ENCODE measurements at places on chromosomes 6 and 20.

DNA sequence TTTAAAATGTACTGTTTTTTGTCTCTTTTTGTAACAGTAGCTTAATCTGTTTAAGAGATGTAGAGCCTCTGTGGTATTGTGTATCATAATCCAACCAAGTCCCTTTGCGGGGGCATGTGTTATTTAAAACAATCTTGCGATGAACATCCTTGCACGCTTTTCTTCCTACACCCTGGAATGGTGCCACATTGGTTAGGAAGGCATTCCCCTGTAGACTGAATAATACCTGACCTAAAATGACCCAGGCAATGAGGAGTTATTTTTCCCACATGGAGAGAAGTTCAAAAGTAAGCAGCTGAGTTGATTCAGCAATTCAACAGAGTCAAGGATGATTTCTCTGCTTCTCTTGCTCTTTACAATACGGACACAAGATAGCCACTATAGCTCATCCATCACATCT lies 142.0 kb upstream of the PMEPA1 start:
- DNase-seq: no peak

DNA sequence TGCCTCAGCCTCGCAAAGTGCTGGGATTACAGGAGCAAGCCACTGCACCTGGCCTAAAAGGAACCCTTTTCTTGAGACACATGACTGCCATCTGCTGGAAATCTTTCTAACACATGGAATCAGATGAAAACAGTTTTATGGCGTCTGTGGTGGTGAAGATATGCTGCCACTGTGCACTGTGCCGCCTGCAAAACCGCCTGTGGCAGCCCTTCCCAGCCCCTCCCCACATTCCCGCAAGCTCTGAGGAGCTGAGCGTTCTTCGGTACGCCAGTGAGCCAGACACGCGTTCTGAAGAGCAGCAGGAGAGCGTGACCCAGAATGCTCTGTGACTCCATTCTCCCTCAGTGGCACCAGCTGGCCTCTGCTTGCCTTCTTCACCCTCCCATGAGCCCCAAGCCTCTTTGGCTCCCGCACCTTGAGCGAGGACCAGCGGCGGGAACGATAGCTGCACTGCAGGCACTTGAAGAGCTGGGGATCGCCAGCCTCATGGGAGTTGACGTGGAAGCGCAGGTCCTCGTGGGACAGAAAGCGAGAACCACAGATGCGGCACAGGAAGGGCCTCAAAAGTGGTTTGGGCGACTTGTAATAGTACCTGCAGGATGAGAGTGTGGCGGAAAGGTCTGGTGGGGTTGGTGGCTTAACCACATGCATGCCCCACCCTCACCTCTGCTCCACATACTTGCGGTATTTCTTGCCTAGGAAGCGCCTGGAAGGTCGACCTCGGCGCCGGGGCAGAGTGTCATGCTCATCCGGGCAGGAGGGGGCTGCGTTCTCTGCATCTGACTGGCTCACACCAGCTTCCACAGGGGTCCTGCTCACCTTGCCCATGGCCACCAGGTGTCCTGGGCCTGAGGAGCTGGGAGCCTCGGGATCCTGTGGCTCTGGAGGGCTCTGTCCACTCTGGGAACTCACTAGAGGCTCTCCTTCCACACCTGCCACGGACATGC lies 8.7 kb downstream of the ZNF335 start:
- DNase-seq: no peak

GRCh38 chr6:112717856-112718255 lies 370.7 kb downstream of the RFPL4B start:
- DNase-seq: no peak

- DNase-seq: no peak
These were observed 98.4 kb upstream of the SLC22A16 start for GRCh38 chr6:110574817-110575216.

- DNase-seq: no peak
These were observed 1813.6 kb upstream of the DEFB115 start for GRCh38 chr20:29443819-29444218.

- peak; percentile 38 for DNase-seq
These were observed 534.7 kb upstream of the JARID2 start for GRCh38 chr6:14711056-14711703.

DNA sequence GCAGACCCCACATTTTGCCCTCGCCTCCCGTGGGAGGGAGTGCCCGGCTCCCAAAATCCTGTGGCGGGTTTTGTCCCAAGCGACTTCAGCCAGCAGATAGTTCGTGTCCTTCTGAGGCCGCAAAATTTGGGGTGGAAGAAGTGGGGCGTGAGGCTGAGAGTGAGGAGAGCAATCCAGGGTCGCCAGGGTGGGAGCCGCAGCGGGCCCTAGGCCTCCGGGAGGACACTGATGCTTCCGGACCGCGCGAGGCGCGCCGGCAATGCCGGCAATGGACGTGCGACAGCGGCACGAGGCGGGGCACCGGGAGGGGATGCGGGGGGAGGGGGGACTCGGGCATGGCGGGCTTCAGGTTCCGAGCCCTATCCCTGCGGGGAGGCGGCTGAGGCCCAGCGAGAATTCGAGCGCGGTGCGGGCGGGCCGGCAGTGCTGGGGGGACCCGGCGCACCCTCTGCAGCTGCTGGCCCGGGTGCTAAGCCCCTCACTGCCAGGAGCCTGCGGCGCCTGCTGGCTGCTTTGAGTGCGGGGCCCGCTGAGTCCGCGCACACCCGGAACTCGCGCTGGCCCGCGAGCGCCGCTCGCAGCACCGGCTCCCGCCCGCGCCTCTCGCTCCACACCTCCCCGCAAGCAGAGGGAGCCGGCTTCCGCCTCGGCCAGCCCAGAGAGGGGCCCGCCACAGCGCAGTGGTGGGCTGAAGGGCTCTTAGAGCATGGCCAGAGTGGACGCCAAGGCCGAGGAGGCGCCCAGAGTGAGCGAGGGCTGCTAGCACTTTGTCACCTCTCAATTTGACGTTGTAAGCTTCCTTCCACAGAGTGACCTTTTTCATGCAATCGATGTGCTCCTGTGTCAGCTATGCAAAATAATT lies 143.8 kb downstream of the LPA start:
- peak; percentile 31 for DNase-seq

DNA sequence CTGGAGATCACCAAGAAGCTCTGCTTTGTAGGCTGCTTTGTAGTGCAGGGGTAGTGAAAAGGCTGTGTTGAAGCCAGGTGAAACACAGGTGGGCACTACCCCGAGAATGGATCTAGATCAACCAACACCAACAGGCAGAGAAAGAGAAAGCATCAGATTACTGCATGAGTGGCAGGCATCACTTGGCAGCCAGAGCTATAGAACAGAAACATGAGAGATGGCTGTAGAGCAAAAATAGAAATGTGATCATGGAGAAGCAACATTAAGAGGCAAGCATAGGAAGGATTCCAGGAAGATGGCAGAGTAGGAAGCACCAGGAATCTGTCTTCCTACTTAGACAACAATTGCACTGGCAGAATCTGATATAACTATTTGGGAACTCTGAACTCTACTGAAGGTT lies 311.1 kb upstream of the TCF21 start:
- no peak for DNase-seq

DNA sequence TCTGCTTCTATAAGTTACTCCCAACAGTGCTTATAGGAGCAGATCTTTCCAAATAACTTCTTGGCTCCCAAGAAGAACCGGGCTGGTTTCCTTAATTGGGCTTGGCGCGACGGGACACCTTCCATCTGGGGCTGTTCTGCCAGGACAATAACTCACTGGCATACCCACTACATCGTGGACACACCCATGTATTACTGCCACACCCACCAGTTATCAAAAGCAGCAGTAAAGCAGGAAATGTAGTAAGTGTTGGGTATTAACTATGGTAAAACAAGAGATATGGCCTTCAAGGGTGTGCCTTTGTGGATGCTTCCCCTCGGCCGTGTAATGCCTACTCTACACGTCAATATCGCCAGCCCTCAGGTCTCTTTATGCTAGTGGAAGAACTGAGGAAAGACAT lies 24.7 kb downstream of the CNKSR3 start:
- DNase-seq: no peak

DNA sequence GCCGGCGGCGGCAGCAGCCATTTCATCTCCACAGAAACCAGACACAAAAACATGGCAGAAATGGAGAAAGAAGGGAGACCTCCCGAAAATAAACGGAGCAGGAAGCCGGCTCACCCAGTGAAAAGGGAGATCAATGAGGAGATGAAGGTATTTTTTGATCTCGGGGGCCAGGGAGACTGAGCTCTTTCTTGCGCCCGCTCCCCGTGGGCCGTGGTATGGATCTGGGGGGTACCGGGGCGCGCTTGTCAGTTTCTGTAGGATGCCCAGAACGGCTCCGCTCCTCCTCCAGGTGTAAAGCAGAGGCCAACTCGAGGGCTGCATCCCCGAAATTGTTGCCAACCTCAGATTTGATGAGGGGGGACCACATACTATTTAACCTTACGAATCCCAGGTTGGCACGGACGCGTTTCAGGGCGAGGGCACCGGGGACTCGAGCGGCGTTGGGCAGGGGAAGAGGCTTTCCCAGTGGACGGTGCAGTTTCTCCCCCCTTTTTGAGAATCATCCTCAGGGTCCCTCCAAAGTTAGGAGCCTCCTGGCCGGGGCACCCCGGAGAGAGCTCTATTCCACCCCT lies 735 bp downstream of the SOBP start:
- DNase-seq: no peak

GRCh38 chr20:32333181-32333987 lies 24.7 kb upstream of the ASXL1 start:
- no peak for DNase-seq

GRCh38 chr6:81979329-81979728 lies 226.8 kb upstream of the TENT5A start:
- DNase-seq: no peak

GRCh38 chr6:29741592-29741991 lies 18.4 kb downstream of the HLA-F start:
- no peak for DNase-seq
